LHCN-M2 (cell line): ENCODE measurements at places on chromosomes 1 and 21. TPM values are rescaled to one million over a fixed set of nuclear protein-coding genes. Genes with fewer than 3 reads are reported as not detected.

CHAF1B gene
- total RNA-seq = 9.0 and 9.9 TPM in 2 replicates

GRCh38 chr1:94111879-94112278 lies 9.1 kb downstream of the ABCA4 start:
- DNase-seq = no peak

- DNase-seq = no peak
Measured at GRCh38 chr1:71039661-71040262, 7.9 kb downstream of the PTGER3 start.

DNA sequence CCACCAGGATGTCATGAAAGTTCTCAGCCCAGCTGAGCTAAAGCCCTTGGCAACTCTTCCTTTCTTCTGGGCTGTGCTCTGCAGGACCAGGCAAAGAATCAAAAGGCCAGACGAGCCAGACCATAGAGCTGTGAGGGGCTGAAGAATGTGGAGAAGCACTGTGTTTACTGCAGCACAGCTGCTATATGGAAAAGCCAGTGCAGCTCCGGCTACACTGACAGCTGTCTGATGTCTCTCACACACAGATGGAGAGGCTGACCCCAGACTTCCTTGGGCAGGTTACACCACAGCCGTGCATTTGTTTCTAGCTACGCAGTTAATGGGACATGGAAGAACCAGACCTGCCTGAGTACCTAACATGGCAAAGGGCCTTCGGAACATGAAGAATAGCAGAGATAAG lies 40.3 kb downstream of the CD247 start:
- no peak for DNase-seq

DNA sequence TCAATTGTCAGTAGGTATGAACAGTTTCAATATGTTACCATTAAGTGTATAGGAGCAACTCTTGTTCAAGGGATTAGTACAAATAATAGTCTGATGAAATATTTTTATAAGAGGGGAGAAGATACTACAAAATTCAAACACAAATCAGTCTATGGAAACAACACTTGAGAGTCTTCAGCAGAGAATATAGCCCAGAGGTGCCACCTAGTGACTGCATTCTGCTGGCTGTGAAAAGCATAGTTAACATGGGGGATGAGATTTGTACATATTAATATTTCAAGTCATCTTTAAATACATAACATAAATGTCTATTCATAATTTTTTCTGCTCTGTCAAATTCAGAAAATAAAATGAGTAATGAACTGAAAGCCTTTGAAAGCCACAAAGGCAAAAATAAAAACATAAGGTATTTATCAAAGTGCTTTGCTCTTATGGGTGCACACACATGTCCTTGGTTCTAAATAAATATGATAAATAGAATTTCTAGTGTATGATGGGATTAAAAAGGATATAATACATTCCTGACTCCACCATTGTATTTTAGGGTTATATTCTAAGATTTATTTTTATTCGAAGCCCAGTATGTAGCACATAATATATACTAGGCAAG lies 440.9 kb upstream of the ZRANB2 start:
- peak; percentile 57 for DNase-seq

DNA sequence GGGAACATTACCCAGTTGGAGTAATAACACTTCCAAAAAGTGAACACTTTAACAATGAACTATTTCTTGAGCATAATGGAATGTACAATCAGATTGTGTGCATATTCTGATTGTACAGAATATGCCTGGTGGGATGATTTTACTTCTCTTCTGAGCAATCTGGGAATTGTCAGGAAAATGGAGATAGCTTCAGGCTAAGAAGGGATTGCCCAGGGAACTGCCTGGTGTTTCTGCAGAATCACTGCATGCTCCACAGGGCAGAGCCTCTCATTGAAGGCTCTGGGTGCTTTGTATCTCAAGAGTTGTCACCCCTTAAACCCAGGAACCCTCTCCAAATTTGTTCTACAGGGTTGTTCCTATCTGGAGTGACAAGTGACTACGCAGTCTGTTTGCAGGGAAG lies 51.2 kb downstream of the UTP25 start:
- DNase-seq = no peak

- DNase-seq = no peak
Measured at GRCh38 chr1:12376236-12377045, 146.6 kb downstream of the VPS13D start.

DNA sequence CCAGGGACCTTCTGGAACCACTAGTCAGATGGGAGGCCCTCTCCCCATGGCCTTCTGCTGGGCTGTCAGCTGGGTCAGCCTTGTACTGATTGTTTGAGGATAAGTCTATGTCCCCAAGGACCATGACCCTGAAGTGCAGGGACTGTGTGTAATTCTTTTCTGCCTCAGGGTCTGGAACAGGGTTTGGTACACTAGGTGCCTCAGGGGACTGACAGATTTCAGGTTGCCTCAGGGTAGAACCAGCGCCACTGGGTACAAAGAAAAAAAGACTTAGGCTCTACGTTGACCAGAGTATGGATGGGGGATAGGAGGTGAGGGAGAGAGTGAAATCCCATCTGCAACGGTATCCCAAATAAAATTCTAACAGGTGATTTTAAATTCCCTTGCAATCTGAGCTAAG lies 3.0 kb downstream of the KDF1 start:
- no peak for DNase-seq

GRCh38 chr1:59057796-59058195 lies 239.1 kb upstream of the FGGY start:
- no peak for DNase-seq

GRCh38 chr1:150537732-150538684 lies 11.2 kb upstream of the ADAMTSL4 start:
- DNase-seq = peak; percentile 35

AKR7A3 gene
- total RNA-seq = 0.92 and 1.7 TPM in 2 replicates

GRCh38 chr1:54965624-54966340 lies 14.6 kb upstream of the TMEM61 start:
- peak; percentile 92 for DNase-seq

OR6K3 gene
- total RNA-seq = not detected in 2 replicates

DNA sequence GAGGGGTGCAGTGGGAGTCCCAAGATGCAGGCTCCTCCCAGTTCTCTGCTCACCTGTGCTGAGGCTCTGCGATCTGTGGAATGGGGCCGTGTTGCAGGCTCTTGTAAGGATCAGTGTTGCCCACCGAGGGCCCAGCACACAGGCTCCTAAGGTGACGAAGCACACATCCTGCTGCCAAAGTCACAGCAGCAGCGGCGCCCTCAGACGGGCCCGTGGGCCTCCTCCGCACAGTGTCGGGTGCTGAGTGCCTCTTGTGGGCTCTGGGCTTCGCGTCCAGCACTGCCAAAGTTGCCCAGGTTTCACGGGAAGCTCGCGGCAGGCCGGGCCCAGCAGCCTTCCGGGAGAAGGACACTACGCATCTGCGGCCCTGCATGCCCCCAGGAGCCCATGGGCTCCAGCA lies 72.1 kb upstream of the ABCG1 start:
- no peak for DNase-seq

DNA sequence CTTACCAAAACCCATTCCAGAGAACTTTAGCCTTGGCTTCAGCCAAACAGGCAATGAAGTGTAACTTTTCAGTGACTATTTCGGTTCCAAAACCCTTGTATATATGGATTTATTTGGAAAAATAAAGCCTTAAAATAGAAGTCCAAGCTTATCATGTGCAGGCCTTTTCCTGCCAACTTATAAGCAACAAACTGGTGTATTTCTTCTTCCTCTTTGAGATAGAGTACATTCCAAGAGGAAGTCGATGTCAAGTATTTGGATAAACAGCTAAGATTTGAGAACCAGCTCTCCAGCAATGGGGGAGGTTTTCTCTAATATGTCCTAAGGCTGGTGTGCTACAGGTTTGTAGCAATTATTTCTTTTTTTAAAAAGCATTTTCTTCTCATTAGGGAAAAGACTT lies 407.8 kb downstream of the DUSP10 start:
- DNase-seq = no peak

DNA sequence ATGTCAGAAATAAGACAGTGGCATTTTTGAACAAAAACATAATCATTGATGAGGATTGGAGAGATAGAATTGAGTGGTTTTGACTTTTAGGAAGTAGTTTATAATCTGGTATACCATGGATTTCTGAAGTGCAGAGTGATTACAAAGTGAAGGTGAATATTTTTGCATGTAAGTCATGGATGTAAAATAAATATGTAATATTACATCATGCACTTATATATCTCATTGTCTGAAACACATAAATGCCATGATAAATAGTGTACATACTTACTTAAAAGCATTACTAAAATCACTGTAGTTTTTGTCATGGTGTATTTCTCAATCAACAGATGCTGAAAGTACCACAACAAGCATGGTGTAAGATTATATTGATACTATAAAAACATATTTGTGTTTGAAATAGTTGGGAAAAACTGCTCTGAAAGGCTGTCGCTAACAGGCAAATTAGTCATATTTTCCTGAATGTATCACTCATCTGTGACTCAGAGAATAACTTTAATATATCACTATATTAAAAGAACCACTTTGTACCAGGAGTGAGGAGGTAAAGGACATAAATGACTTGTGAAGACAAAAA lies 24.8 kb upstream of the RGS18 start:
- peak; percentile 82 for DNase-seq

LRRC8C gene
- 4.8 and 5.7 TPM in 2 replicates for total RNA-seq

PGLYRP4 gene
- not detected in 2 replicates for total RNA-seq

- DNase-seq = no peak
Measured at GRCh38 chr21:44407493-44407892, 47.8 kb upstream of the LRRC3 start.

- peak; percentile 8 for DNase-seq
Measured at GRCh38 chr1:248596615-248597014, 885 bp downstream of the OR2T10 start.

DNA sequence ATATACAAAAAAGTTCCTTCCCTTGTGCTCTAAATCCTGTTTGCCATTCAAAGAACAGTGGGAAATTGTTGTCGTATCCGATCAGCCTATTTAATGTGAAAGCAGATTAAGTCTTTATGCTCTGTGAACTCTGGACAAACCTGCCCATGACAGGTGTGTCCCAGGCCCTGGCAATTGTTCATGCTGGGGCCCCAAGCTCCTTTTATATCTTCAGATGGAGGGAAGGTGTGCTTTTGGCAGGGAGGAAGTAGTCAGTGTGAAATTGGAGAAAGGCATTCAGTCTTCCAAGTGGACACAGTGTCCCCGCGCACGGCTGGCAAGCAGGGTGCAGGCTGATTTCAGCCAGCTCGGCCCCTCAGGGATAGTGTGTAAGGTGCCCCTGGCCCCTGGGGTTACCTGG lies 135.1 kb upstream of the F3 start:
- DNase-seq = no peak

NR5A2 gene
- total RNA-seq = not detected in 2 replicates

- DNase-seq = no peak
Measured at GRCh38 chr1:50305808-50306207, 117.4 kb downstream of the DMRTA2 start.

- DNase-seq = no peak
Measured at GRCh38 chr21:39900491-39900890, 33.3 kb downstream of the PCP4 start.
